Body of pancreas (tissue), 4 donors: ENCODE measurements at places on chromosomes 3 and 15. TPM values are rescaled to one million over a fixed set of nuclear protein-coding genes. Genes with fewer than 3 reads are reported as not detected.

Gene ECT2
- total RNA-seq: 0.99 TPM

Gene GNAI2
- 46.2 TPM for total RNA-seq

Gene TEX55
- not detected for total RNA-seq

Gene CHRD
- 50.4 TPM for total RNA-seq

- DNase-seq: no peak
Measured at GRCh38 chr3:50294089-50294488, 1.9 kb upstream of the IFRD2 start.

DNA sequence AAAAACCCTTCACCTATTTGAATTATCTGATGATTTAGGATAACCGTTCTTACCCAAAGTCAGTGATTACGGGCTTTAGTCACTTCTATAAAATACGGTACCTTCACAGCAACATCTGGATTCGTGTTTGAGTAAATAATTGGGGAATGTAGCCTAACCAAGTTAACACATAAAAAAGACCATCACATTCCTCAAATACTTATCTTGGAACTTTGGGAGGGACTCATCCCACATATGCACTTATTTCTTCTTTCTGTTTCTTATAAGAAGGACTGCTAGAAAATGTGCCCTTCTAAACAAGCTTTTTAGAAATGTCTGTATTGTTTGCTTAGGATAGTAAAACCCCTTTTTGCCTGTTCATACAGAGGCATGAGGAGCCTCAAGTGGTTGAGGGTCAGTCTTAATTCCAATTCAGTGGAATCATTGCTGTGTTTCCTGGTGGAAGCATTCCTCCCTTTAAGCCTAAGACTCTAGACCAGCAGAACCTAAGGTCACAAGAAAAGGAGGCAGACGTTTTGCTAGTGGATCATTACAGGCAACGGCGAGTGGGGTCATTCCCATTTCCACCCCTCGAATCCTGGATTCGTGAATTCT lies 67.5 kb downstream of the TMEM44 start:
- no peak for DNase-seq
